Effector memory CD8-positive, alpha-beta T cell (primary cell): ENCODE measurements at places on chromosomes 4 and X.

DNA sequence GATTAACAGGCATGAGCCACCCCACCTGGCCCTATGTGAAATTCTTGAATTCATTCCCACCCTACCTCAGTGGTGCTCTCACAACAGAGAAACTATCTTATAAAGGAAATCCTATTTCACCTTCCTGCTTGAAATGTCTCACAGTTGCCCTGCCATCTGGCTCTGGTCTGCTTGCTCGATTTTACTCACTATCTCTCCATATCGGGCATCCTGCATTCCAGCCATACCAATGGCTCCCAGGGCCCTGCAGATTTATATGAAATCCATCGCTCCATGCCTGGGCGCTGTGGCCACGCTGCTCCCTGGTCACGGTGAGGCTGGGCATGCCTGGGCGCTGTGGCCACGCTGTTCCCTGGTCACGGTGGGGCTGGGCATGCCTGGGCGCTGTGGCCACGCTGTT is 15.8 kb downstream of the SORBS2 start:
- DNase-seq = no peak
- H3K4me1 ChIP-seq = no peaks in the 10 kb centered on the region
- no peak overlapping the region for H3K4me3 ChIP-seq
- no peaks in the 10 kb centered on the region for H3K36me3 ChIP-seq

- H3K27ac ChIP-seq = no peak overlapping the region
- H3K36me3 ChIP-seq = peaks cover 6% of the 10 kb centered on the region
- DNase-seq = no peak
- no peak overlapping the region for H3K4me3 ChIP-seq
Measured at GRCh38 chr4:3494462-3494871, 31.4 kb downstream of the DOK7 start.

DNA sequence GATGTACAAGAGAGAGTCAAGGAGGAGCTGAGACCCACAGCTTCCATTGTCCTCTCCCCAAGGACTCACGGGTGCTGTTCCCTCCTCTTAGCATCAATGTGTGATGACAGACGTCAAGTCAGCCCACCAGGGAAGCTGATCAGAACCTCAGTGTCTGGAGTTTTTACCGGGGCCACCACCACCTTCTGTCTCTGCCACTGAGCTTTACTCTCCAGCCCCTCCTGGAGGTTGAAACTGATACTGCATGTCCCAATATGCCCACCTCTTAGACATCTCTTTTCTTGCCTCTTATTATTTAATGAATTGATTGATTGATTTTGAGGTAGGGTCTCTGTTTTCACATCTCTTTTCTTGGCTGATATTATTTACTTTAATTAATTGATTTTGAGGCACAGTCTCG is 10.3 kb upstream of the AKAP17A start:
- H3K4me3 ChIP-seq = peak overlapping the region; percentile 28
- peak; percentile 78 for DNase-seq
- H3K27ac ChIP-seq = no peak overlapping the region
- peaks cover 4% of the 10 kb centered on the region for H3K36me3 ChIP-seq
- H3K27me3 ChIP-seq = no peaks in the 10 kb centered on the region

DNA sequence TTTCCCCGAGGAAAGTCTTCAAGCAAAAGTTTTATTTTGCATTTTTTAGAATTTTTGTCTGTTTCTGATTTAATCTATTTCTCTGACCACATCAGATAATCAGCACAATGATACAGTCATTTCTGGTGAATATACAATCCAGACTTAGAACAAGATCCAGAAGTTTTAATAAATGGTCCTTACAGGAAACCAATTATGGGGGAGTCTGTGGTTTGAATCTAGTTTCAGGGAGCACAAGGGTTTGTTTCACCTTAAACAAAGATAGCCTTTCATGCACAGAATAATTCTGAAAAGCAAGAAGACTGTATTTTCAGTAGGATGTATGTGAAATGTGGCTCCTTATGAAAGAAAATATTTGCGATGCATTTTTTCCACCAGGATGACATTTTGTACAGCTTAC is 158.5 kb upstream of the ARSJ start:
- peaks cover 21% of the 10 kb centered on the region for H3K27me3 ChIP-seq
- DNase-seq = no peak
- no peak overlapping the region for H3K27ac ChIP-seq
- H3K36me3 ChIP-seq = peaks cover 3% of the 10 kb centered on the region
- H3K4me1 ChIP-seq = no peaks in the 10 kb centered on the region

DNA sequence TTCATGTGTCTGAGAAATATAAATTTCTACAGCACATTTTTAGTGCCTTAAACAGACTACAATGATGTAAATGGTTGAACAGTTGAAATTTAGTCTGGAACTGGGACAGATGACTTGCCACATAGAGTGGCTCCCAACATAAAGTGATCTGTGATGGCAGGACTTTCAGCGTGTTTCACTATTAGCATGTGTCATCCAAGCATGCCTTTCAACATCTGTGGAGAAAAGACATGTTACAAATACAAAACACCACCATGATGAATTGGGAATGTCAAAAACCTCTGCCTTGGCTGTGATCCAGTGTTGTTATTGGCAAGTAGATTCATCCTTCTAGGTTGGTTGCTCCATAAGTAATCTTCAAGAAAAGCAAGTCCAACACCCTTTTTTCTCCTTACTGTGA is 348.7 kb downstream of the MAPK10 start:
- DNase-seq = no peak
- no peaks in the 10 kb centered on the region for H3K4me1 ChIP-seq
- no peak overlapping the region for H3K4me3 ChIP-seq
- H3K27me3 ChIP-seq = no peaks in the 10 kb centered on the region
- no peak overlapping the region for H3K27ac ChIP-seq

GRCh38 chr4:83012200-83012686 is 1.6 kb upstream of the LIN54 start:
- peaks cover 24% of the 10 kb centered on the region for H3K36me3 ChIP-seq
- H3K4me3 ChIP-seq = peak overlapping the region; percentile 99
- DNase-seq = no peak
- peaks cover 43% of the 10 kb centered on the region for H3K4me1 ChIP-seq
- no peaks in the 10 kb centered on the region for H3K27me3 ChIP-seq

DNA sequence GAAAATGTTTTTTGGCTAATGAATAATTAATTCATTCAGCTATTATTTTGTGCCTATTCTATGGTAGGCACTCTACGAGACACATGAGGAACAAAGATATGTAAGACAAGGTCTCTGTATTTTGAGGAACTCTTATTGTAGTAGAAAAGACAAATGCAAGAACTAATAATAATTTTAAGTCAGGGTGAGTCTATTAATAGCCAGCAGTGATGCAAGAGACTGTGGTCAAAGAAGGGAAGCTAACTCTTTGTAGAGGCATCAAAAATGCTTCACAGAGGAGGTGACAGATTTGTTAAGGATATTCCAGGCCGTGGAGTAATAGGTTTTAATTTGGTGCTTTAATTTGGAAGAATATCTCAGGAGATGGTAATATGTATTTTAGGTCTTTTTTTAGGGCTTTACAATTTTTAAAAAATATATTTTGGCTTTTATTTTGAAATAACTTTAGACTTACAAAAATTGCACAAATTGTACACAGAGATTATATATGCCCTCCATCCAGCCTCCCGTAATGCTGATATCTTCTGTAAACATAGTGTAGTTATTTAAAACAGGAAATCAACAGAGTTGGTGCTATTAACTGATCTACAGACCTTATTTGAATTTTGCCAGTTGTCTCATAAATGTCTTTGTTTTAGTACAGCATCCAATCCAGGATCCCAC is 48.1 kb downstream of the DCLK2 start:
- DNase-seq = no peak
- H3K4me3 ChIP-seq = no peak overlapping the region
- H3K27ac ChIP-seq = no peak overlapping the region
- no peaks in the 10 kb centered on the region for H3K36me3 ChIP-seq
- no peaks in the 10 kb centered on the region for H3K4me1 ChIP-seq

- H3K27me3 ChIP-seq = peaks cover 15% of the 10 kb centered on the region
- DNase-seq = no peak
- no peaks in the 10 kb centered on the region for H3K36me3 ChIP-seq
- H3K27ac ChIP-seq = no peak overlapping the region
- no peaks in the 10 kb centered on the region for H3K4me1 ChIP-seq
Measured at GRCh38 chrX:139554376-139554775, 23.8 kb downstream of the F9 start.

DNA sequence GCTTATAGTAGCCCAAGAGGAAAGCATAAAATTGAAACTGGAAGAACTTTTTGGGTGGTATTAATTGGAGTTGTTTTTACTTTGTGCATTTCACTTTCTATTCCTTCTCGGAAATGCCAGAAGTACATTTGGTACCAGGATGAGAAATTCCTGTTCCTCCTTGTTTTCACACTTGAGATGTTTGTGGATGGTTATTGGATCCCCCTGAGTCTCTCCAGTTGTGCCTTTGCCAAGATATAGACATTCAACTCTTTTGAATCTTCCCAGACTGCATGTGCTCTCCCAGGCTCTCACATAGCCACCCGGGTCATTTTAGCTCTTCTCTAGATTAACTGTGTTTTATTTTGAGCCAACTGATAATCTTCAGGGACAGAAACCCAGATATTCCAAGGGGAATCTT is 120.5 kb downstream of the AFF1 start:
- peaks cover 31% of the 10 kb centered on the region for H3K4me1 ChIP-seq
- no peak for DNase-seq
- peaks cover 11% of the 10 kb centered on the region for H3K36me3 ChIP-seq
- peak overlapping the region; percentile 8 for H3K27ac ChIP-seq

- H3K4me3 ChIP-seq = no peak overlapping the region
- no peak overlapping the region for H3K27ac ChIP-seq
- no peak for DNase-seq
Measured at GRCh38 chr4:73585345-73585744, 34.9 kb downstream of the RASSF6 start.

GRCh38 chr4:151667048-151667447 is 93.8 kb downstream of the GATB start:
- H3K27me3 ChIP-seq = no peaks in the 10 kb centered on the region
- H3K4me1 ChIP-seq = no peaks in the 10 kb centered on the region
- no peak overlapping the region for H3K4me3 ChIP-seq
- DNase-seq = no peak
- H3K27ac ChIP-seq = no peak overlapping the region

- no peak overlapping the region for H3K4me3 ChIP-seq
- H3K27me3 ChIP-seq = no peaks in the 10 kb centered on the region
- no peaks in the 10 kb centered on the region for H3K36me3 ChIP-seq
- DNase-seq = no peak
- H3K27ac ChIP-seq = no peak overlapping the region
Measured at GRCh38 chr4:34861666-34862065, 1382.6 kb downstream of the ARAP2 start.

DNA sequence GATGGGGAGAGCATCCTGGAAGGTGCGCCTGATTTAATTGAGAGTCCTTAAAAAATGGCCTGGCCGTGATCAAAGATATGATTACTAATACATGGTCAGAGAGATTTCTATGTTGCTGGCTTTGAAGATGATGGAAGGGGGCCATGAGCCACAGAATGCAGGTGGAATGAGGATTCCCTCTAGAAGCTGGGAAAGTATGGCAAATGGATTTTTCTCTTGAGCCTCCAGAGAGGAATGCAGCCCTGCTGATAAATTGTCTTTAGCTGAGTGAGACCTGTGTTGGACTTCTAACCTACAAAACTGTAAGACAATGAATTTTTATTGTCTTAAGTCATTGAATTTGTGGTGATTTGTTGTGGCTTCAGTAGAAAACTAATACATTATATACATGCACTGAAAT is 7.7 kb downstream of the NUDT9 start:
- H3K27me3 ChIP-seq = no peaks in the 10 kb centered on the region
- DNase-seq = no peak
- peaks cover 4% of the 10 kb centered on the region for H3K36me3 ChIP-seq
- no peak overlapping the region for H3K4me3 ChIP-seq
- no peak overlapping the region for H3K27ac ChIP-seq
- peaks cover 32% of the 10 kb centered on the region for H3K4me1 ChIP-seq

- H3K27me3 ChIP-seq = no peaks in the 10 kb centered on the region
- peak overlapping the region; percentile 73 for H3K27ac ChIP-seq
- peaks cover 17% of the 10 kb centered on the region for H3K36me3 ChIP-seq
- DNase-seq = no peak
Measured at GRCh38 chrX:124362072-124362471, 15.7 kb downstream of the SH2D1A start.

GRCh38 chrX:68146054-68146453 is 287.2 kb downstream of the OPHN1 start:
- no peak overlapping the region for H3K4me3 ChIP-seq
- no peak overlapping the region for H3K27ac ChIP-seq
- H3K27me3 ChIP-seq = no peaks in the 10 kb centered on the region
- no peaks in the 10 kb centered on the region for H3K36me3 ChIP-seq
- H3K4me1 ChIP-seq = no peaks in the 10 kb centered on the region
- DNase-seq = no peak

DNA sequence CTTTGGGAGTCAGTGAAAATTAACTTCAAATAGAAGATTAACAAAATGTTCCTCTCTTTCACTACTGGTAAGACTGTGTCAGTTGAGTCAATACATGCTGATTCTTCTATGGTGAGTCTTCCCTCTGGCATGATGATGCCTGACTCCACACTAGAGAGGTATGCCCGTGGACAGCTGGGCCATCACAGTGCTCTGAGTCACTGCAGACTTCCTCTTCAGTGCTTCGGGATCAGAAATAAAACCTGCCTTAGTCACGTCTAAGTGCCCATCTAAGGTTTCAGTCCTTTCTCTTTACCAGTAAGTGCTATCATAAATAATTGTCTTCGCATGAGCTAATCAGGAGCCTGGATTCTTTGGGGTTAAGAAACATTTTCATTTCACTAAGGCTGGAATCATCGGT is 1.6 kb upstream of the ASB5 start:
- no peak overlapping the region for H3K27ac ChIP-seq
- H3K4me1 ChIP-seq = no peaks in the 10 kb centered on the region
- H3K27me3 ChIP-seq = peaks cover 12% of the 10 kb centered on the region
- no peak for DNase-seq
- no peak overlapping the region for H3K4me3 ChIP-seq

DNA sequence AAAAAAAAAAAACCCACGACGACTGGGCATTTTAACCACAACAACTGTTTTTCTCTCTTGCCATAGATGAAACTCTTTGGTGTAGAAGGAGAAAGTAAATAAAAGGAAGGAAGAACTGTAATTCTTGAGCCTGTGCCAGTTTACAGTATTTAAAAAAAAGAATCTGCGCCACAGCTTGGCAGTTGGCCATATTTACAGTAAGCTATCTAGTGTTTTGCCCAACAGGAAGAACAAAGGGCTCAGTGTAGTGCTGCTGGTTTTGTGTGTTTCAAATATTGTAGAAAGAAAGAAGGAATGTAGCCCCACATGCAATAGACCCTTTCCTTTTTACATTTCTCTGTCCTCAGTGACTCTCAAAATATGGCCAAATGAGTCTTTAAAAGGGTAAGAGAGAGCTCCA is 66.1 kb downstream of the NR3C2 start:
- H3K27ac ChIP-seq = peak overlapping the region; percentile 98
- peaks cover 8% of the 10 kb centered on the region for H3K36me3 ChIP-seq
- DNase-seq = peak; percentile 31
- peaks cover 20% of the 10 kb centered on the region for H3K4me1 ChIP-seq

- no peak overlapping the region for H3K27ac ChIP-seq
- no peak overlapping the region for H3K4me3 ChIP-seq
- H3K4me1 ChIP-seq = no peaks in the 10 kb centered on the region
- no peaks in the 10 kb centered on the region for H3K27me3 ChIP-seq
- H3K36me3 ChIP-seq = peaks cover 3% of the 10 kb centered on the region
Measured at GRCh38 chr4:119683518-119683917, 54.9 kb upstream of the PDE5A start.

GRCh38 chr4:88953400-88953799 is 103.6 kb downstream of the FAM13A start:
- no peak for DNase-seq
- no peaks in the 10 kb centered on the region for H3K4me1 ChIP-seq
- no peak overlapping the region for H3K27ac ChIP-seq
- peaks cover 8% of the 10 kb centered on the region for H3K27me3 ChIP-seq
- H3K4me3 ChIP-seq = no peak overlapping the region
- H3K36me3 ChIP-seq = no peaks in the 10 kb centered on the region
